ENCODE measurements at places on chromosomes 3 and 15.

GRCh38 chr3:50603261-50604109 lies 8.1 kb downstream of the CISH start:
- DNase-seq = no peak

- no peak for DNase-seq
Observed at GRCh38 chr3:30664884-30665283, 58.5 kb downstream of the TGFBR2 start.

GRCh38 chr3:194212161-194212844 lies 76.4 kb downstream of the HES1 start:
- no peak for DNase-seq

DNA sequence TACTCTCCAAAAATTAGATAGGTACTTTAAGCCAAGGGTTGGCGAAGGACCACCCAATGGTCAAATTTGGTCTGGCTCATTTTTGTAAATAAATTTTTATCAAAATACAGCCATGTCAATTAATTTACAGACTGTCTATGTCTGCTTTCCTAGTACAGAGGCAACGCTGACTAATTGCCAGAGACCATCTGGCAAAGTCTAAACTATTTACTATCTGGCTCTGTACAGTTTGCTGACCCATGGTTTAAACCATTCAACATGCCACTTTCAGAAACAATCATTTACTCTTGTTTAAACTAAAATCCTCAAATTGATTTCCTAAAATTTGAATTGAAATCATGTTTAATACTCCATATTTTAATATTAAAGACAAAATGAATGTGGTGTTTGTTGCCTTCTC lies 25.9 kb downstream of the CBLB start:
- no peak for DNase-seq

DNA sequence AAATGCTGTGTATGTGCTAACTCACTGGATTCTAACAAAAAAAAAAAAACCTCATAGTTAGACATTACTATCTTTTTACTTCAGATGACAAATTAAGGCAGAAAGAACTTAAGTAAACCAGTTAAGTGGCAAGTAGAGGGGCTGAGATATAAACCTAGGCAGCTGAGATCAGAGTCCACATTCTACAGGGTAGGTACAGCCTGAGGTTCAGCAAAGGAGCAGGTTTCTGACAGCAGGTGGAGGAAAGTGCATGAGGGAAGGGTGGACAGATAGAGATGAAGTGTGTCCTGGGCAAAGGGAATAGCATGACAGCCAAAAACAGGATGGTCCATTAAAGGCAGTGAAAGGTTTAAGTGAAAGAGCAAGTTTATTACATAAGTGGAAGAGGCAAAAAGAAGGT lies 329.2 kb downstream of the ULK4 start:
- no peak for DNase-seq

GRCh38 chr3:102156426-102156825 lies 278.4 kb upstream of the ZPLD1 start:
- no peak for DNase-seq

DNA sequence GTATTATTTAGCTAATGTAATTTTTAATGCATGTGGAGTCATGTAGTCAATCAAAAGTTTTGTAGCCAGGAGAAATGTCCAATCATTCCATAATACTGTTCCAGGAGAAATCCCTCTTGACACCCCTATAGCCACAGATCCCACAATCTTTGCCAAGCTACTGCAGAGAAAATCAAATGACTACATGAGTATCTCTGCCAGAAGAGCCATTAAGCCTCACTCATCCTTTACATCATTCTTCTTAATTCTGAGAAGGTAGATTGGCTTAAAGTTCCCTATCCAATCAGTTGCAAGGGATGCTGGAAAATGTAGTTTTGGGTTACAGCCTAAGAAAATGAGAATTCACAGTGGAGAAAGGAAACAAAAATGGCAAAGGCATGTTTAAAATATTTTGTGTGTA lies 502.1 kb downstream of the ZBBX start:
- no peak for DNase-seq

GRCh38 chr15:101062471-101063171 lies 143.5 kb downstream of the LRRK1 start:
- DNase-seq = no peak

DNA sequence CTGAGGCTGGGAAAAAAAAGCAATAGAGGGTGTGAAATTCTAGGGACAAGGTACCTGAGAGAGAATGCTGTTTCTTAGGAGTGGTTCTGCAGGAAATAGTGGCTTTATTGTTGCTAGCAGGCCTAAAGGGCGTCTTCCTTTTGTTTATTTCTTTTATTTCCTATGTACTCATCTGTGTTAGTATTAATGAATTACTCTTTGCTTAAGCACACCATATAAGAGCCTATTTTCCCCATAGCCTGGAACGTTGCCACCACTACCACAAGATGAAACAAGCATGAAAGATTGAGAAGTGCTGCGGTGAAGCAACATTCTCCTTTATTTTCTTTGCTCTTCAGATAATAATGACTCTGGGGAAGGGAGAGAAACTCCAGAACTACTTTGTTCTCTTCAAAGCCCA lies 21.3 kb upstream of the GOLIM4 start:
- no peak for DNase-seq

DNA sequence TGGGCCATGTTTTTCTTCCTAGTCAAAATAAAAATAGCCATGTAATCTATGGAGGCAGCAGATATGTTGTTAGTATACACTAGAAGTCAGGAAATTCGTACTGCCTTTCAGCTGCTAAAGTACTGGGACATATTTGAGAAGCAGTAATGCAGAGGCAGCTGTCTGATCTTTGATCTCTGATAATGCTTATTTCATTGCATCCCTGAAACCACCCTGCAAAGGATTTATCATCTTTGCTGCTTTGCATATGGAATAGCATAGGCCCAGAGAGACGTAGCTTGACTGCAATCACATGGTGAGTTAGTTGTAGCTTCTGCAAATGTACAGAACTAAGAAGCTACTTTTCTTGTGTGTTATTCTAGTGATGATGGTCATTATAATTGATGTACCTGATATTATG lies 52.4 kb downstream of the RBM6 start:
- DNase-seq = no peak

DNA sequence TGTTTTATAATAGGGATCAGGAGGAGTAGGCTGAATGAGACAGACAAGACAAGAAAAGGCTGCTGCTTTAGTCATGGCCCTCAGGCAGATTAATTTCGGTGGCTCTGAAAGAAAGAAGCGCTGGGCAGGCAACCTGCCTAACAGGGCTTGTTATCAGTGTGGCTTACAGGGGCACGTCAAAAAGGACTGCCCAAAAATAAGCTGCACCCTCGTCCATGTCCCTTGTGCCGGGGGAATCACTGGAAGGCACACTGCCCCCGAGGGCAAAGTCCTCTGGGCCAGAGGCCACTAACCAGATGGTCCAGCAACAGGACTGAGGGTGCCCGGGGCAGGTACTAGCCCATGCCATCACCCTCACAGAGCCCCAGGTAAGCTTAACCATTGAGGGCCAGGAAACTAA lies 188.5 kb downstream of the IGSF11 start:
- no peak for DNase-seq

GRCh38 chr15:25987638-25988037 lies 124.5 kb upstream of the ATP10A start:
- DNase-seq = no peak

DNA sequence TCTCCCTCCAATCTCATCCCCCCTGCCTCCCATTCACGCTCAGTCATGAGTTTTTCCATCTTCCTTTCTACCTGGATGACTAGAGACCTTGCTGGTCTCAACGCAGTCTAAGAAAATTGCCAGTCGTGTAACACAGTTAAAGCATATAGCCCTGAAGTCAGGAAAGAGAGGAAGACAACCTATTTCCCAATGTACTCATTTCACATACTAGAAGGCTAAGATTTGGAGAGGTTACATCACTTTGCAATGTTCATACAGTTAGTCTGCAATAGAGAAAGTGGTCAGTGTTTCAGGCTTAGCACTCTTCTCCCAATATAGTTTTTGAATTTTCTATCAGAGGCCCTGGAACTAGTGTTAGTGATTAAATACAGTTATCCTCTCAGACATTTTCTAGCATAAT lies 278.6 kb downstream of the EDEM1 start:
- DNase-seq = no peak

GRCh38 chr3:30084971-30085403 lies 521.4 kb upstream of the TGFBR2 start:
- no peak for DNase-seq

GRCh38 chr3:114958930-114959329 lies 188.2 kb downstream of the ZBTB20 start:
- no peak for DNase-seq

DNA sequence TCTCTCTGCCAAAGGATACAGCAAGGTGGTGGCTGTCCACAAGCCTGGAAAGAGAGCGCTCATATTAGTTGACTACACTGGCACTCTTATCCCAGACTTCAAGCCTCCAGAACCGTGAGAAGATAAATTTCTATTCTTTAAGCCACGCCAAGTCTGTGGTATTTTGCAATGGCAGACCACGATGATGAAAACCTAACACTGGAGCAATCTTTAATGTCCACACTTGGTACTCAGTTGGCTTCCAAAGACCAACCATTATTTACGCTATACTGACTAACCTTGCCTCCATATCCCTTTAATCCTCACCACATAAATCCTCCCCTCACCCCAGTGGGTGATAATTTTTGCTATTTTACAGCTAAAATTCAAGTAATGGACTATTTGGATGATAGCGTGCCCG lies 16.9 kb upstream of the LACTB start:
- DNase-seq = no peak

DNA sequence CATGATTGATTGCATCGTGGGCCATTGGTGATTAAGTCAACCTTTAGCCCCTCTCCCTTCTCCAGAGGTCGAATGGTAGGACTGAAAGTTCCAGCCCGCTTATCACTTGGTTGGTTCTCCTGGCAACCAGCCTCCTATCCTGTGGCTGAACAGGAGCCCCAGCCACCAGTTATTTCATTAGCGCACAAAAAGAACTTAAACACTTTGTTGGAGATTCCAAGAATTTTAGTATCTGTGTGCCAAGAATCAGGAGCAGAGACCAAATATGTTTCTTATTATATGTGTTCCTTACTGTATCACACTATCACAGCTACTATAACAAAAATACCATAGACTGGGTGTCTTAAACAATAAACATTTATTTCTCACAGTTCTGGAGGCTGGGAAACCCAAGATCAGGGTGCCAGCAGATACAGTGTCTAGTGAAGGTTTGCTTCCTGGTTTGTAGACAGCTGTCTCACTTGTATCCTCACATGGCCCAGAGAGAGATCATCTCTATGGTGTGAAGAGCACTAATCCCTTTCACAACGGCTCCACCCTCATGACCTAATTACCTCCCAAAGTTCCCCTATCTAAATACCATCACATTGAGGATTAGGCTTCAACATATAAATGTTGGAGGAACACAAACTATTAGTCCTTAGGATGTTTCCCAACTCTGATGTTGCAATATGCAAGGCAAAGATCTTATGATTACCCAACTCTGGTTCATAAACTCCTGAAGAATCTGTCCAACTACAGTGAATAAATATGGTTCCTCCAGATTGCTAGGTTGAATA lies 30.5 kb upstream of the APH1B start:
- no peak for DNase-seq

- DNase-seq = no peak
Observed at GRCh38 chr3:134338516-134339261, 35.6 kb downstream of the AMOTL2 start.

DNA sequence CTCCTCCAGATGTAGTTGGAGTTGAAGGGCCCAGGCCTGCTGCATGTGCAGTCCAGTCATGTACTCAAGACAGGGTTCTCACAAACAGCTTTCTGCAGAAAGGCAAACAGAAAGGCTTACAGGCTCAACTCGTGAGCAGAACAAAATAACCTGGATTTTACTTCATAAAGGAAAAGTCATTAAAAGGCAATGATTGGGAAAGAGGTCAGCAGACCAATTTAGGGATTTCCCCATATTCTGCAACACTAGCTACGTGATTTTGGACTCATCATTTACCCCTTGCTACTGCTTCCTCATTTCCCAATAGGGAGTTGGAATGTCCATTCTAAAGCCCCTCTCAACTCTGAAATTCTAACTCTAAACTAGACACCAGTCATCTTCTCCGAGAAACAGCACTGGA lies 18.1 kb downstream of the METTL6 start:
- DNase-seq = no peak

- DNase-seq = no peak
Observed at GRCh38 chr15:80010131-80010673, 39.2 kb upstream of the BCL2A1 start.

DNA sequence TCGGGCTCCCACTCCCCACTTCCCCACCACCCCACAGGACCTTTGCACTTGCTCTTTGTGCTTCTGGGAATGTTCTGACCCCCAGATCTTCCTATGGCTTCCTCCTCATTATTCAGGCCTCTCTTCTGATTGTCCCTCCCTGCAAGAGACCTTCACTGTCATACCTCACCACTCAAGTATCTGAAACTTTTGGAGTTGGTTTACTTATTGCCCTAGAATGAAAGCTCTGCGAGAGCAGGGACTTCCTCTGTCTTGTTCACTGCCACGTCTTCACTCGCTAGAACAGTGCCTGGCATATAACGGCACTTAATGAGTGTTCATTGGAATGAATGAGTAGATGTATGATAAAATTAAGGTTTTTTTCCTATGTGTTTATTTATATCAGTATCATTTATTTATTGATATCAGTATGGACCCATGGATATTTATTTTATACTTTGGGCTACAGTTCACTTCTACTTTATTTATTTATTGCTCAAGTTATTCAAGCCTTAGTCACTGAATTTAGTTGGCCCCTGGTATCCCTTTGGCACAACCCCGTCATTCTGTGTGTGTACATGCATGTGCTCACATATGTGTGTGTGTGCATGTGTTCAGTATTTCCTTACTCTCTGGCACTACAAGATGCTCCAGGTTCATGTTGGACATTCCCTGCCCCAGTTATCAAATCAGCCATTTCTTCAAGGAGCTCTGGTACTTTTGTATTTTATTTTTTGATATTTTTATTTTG lies 197.6 kb downstream of the THSD4 start:
- DNase-seq = no peak

DNA sequence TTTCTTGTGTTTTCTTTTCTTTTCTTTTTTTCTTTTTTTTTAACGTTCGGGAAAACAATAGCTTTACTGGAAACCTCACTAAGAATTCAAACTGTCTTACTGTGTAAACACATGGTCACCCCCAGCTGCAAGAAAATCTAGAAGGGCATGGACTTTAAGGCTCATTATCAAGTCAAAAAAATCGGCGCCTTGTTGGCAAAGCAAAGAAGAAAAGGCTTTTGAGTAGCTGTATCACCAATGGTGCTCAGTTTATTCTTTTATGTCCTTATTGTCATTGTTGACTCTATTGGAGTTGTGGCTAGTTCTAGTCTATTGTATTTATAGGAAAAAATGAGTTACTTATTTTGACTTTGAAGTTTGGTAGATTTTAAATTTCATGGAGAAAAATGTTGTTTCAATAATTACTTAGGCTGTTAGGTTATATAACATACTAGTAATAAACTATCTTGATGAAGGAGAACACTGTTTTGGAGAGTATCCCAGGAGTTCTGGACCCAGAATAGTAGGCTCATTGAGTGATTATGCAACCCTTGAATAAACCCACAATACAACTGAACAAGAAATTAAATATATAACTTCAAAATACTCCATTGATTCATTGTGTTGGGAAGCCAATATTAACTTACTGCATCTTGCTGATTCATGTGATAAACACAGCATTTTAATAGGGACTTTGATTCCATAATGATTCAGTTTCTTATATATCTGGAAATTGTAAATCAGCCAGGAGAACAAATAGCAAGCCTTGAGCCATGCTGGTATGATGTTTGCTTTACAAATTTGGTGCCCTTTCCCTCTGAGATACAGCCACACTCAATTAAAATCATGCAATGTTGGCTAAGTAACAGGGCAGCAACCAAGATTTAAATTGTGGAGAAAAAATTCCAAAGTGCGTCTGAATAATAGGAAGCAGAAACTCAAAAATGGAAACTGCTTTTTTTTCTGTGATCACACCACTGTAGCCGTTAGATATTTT lies 27.8 kb upstream of the GOLIM4 start:
- no peak for DNase-seq

GRCh38 chr3:69872783-69873378 lies 126.7 kb upstream of the SAMMSON start:
- DNase-seq = no peak
